ENCODE measurements at places on chromosomes 13 and 19.

- no peak for DNase-seq
Observed at GRCh38 chr13:110664041-110664440, 41.9 kb downstream of the CARS2 start.

DNA sequence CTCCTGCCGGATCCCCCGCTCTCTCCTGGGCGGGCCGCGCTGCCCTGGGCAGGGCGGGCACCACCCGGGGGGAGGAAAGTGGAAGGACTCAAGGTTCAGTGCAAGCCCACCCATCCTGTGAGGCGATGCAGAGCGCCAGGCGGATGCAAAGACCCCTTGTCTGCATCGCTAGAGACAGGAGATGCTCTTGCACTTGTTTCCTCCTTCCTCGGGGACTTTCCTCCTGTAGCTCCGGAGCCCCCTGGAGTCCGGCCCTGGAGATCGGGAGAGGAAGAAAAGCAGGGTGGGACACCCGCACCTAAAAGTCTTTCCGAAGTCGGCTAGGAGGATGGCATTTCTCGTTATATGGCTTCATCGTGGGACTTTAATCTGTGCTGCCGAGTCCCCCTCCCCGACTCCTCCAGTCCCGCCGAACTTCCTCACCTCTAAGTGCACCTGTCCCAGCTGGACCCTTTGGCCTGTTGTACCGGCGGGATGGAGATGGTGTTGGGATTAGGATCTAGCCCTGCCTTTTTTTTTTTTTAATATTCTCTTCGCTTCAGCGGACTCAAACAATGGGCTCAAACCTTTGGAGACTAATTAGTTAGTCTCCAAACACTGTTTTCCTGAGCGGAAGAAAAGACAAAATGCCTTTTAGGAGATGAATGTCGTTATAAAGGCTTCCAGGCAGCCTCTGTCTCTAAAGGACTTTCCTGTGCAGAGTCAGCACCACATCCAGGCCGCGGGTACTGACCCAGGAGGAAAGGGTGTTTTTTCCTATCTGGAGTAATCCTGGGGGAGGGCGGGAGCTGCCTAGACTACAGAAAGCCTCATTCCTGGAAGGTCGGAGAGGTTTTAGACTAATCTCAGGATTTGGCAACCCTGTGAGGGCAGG is 725 bp downstream of the FAM124A start:
- DNase-seq = peak; percentile 32

DNA sequence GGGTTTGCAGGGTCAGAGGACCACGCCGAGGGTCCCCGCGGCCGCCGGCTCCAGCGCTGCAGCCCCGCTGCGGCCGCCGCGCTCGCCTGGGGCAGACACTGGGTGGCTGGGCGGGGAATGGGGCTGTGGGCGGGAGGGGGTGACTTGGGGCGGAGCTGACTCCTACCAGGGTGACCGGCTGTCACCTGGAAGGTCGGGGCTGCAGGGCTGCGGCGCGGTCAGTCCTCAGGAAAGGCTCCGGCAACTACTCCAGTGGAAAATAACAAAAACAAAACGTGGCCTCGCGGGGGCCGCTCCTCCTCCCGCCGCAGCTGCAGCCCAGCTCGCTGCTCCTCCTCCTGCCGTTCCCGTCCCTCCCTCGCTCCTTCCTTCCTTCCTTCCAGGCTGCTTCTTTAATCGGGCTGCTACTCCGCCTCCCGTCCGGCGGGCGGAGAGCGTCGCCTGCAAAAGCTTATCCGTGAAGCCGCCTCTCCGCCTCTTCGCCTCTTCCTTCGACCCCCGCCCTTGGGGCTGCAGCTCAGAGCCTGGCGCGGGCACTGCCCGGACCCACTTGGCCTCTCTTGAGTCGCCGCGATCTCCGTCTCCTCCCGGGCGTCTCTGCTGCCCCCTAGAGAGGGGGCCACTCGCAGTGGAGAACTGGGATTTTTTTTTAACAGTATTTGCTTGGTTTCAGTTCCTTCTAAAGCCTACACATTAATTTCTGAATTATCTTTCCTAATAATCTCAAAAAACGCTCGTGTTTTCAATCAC is at the start of gene TBC1D4:
Gene TBC1D4 (minus strand): TSS at position 100 of the 750 bp plus-strand sequence. CDS start 402 bp downstream, outside the sequence.
- DNase-seq = peak; percentile 71

- no peak for DNase-seq
Observed at GRCh38 chr13:112603641-112604225, 15.8 kb upstream of the TUBGCP3 start.

GRCh38 chr13:42275098-42275471 is 3.1 kb downstream of the AKAP11 start:
- no peak for DNase-seq

GRCh38 chr13:30142486-30143211 is 164.7 kb downstream of the KATNAL1 start:
- no peak for DNase-seq

DNA sequence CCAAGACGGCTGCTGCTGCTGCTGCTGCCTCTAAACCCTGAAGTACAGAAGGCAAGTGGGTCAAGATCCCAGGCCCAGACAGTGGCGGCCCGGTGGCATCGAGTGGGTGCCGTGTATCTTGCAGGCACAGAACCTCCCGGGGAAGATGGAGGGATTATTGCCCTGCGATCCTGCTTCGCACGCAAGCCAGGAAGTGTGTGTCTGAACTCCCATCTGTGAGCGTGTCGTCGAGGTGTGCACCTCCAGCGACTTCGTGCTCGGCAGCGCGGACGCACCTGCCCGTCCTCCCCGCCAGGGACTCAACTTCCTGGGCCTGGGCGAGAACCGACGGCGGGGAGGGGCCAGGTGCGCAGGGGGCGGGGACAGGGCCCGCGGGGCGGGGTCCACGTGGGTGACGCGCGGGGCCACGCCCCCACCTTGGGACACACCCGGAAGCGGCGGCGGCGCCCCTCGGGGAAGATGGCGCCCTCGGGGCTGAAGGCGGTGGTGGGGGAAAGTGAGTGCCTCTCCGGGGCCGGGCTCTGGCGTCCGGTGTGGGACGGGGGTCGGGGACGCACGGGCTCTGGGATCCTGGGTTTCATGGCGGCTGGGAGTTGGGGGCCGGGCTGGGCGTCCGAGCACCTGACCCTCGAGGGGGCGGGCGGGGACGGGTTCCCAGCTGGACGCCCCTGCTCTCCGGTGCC is at the start of gene STXBP2:
Gene STXBP2 (plus strand): TSS at position 420 of the 683 bp plus-strand sequence. CDS start 40 bp downstream, at position 460.
- DNase-seq = peak; percentile 79

DNA sequence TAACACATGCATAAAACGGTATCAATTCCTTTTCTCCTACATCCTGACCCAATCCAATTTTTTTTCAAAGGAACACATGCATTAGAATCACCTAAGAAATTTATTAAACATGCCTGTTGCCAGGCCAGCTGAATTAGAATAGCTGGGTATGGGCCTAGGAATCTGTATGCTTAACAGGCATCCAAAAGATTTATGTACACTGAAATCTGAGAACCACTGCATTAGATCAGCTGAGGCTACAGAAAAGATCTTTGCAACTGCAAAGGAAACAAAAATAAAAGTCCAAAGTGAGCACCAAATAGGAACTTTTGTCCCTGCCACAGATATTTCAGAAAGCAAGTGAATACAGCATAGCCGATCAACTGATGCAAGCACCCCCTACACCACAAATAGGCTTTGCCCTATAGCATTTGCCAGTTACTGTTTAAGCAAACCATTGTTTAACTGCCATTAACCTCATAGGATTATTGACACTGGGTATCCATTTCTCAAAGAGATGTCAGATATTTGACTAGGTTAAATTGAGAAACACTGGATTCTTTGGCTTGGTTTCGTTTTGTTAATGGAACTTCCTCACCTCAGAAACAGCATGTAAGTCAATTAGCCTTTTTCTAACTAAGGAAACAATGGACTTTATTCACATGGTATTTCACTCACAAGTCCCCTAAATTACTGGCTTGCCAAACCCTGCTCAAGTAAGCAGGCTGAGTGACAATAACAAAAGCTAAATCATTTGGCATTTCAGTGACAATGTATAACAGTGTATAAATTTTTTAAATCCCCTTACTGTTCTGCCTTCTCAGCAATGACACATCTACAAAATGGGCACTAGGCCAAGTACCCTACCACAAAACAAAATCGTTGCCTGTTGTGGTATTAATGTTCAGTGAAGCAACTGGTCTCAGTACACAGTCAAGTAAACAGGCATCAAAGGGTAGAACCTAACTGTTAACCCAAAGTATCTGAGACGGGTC is 67.8 kb downstream of the SUCLA2 start:
- DNase-seq = peak; percentile 10

DNA sequence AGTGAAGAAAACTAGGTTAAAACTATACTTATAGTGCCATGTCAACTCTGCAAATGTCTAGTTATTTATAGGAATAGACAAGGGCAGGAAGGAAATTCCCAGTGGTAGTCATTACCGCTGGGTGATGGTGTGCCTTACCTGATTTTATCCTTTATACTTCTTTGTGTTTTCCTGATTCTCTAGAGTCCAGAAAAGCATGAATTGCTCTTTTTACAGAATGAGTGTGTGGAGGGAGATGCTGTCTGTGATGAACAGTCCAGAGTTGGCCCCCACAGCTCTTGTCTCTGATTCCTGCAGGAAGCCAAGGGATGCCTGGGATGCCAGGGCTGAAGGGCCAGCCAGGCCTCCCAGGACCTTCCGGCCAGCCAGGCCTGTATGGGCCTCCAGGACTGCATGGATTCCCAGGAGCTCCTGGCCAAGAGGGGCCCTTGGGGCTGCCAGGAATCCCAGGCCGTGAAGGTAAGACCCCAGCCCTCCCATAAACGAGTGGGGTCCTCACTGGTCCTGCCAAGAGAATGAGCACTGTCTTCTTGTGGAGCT is 83.7 kb downstream of the RAB20 start:
- DNase-seq = no peak

GRCh38 chr13:112686364-112686763 is 3.5 kb upstream of the ATP11A start:
- no peak for DNase-seq
